ENCODE measurements at places on chromosomes 5 and 9.
A peak's percentile ranks its signal among the peaks of the same experiment; 100 is the strongest.

- DNase-seq, result no peak
Observed at GRCh38 chr9:18238254-18238653, 235.7 kb upstream of the ADAMTSL1 start.

DNA sequence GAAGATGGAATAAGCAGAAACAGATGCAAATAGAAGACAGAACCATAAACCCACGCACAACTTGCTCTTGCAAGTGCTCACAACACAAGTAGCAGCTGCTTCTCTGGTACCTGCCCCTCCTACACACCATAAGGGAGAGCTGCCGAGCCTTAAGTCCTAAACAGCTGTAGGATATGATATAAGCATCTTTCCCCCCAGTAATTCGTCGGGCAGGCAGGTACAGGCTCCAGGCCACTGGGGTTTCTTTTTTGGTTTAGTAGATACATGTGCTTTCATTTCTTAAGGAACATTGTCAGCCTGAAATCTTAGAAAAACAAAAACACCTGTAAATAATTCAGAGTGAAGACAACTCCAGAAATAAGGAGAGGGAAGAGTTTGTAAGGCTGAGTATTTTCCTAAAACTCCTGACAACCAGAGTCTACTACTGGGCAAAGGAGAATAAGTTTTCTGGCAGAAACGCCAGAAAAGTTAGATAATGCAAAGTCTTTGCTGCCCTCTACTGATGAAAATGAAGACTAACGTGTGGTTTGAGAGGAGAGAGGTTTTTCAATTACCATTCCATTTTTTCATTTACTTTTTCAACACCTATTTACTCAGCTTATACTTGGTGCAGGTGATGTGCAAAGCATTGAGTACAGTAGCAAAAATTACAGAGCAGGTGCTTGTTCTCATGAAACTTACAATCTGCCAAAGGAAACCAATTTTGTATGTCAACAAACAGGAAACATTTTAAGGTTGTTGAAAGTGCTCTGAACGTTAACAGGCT lies 20.1 kb upstream of the TCERG1 start:
- peak; percentile 46 for DNase-seq

- DNase-seq, result no peak
Observed at GRCh38 chr5:54616031-54616430, 98.5 kb downstream of the SNX18 start.

- no peak for DNase-seq
Observed at GRCh38 chr5:171168171-171168570, 140.9 kb upstream of the TLX3 start.

- DNase-seq, result peak; percentile 22
Observed at GRCh38 chr5:94223235-94223634, 395.2 kb downstream of the KIAA0825 start.

DNA sequence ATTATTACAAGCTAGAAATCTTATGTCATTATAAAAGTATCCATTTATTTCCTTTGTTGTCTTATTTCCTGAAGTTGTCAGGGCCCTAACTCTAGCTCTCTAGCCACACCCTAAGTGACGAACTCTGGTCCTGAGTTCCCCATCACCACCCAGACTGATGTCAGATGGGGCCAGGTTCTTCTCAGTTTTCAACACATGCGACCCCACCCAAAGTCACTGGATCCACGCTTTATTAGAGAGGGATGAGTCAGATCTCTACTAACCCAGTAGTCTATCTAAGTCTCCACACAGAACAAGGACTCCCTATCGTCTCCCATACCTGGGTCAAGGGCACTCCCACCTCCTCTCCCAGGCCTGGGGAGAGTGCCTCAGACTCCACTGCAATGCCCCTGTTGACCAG lies 6.8 kb upstream of the FEM1C start:
- no peak for DNase-seq

DNA sequence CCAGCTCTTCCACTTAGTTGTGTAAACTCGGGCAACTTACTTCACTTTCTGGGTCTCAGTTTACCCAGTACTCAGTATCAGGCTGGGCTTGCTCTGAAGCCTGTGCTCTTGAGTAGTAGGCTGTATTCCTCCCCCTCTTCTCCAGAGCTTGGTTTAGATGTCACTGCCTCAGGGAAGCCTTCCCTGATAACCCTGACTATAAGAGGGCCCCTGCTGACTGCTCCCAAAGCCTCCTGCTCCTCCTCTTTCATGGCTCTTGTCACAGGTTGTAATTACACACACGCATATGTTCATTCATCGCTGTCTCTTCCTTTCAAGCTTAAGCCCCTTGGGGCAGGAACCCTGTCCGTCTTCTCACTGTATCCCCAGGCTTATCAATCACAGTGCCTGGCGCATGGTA lies 140.2 kb downstream of the RGS3 start:
- no peak for DNase-seq

DNA sequence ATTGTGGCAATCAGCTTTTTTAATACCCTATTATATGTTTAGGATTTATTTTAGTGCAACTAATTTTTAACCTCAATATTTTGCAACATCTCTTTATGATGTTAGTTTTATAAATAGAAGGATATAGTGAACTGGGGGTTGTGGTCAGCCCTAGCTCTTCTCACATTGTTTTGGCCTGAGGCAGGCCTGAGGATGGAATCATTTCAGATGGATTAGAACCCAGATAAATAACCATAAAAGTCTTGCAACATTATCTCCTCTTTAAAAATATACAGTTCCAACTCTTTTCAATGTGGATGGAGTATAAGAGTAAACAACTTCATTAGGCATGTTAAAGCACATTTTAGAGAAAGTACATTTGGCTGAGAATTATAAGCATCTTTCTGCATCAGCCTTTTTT lies 522.7 kb downstream of the NR2F1-AS1 start:
- no peak for DNase-seq

GRCh38 chr9:121029469-121029868 lies 20.6 kb downstream of the C5 start:
- DNase-seq, result no peak

DNA sequence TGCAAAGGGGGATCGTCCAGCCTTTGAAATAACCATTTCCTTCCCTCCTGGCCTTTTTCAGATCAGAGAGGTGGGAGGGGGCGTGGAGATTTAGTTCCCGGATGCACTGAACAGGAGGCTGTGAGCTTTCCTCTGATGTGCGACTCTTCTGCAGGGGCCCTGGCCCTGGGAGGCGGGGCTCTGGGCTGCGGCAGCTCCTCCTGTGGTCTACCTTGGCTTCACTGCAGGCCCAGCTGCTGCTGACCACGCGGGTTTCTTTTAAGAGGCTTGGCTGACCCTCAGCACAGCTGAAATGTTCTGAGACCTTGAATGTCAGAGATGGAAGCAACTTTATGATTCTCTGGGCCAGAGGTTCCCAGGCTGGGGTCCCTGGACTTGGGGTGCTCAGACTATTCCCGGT lies 27.0 kb upstream of the COL15A1 start:
- DNase-seq, result no peak

- DNase-seq, result no peak
Observed at GRCh38 chr5:63686181-63686580, 276.1 kb downstream of the HTR1A start.

GRCh38 chr5:160390787-160391696 lies 8.8 kb downstream of the FAM200C start:
- DNase-seq, result peak; percentile 27

GRCh38 chr9:86707932-86708510 lies 239.3 kb downstream of the GAS1 start:
- no peak for DNase-seq

DNA sequence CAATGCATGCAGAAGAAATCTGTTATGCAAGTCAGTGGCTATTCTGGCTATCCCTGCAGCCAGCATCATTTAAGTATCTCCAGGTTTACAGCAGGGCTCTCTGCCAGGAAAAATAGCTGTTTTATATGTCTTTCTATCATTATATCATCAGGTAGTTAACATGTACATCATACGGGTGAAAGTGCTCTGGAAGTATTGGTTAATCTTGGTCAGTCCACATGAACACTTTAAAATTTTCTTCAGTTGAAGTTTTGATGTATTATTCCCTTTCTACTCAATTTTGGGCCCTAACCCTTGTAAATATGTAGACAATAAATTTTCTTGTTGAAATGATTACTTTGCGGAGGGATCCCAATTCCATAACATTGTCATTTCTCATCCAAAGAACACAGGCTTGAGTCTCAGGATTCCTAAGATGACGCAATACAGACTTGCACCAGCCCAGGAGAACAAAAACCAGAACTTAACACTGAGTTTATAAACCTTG lies 67.5 kb downstream of the SEMA6A start:
- DNase-seq, result no peak

- DNase-seq, result no peak
Observed at GRCh38 chr9:123335193-123335985, 20.6 kb upstream of the CRB2 start.

DNA sequence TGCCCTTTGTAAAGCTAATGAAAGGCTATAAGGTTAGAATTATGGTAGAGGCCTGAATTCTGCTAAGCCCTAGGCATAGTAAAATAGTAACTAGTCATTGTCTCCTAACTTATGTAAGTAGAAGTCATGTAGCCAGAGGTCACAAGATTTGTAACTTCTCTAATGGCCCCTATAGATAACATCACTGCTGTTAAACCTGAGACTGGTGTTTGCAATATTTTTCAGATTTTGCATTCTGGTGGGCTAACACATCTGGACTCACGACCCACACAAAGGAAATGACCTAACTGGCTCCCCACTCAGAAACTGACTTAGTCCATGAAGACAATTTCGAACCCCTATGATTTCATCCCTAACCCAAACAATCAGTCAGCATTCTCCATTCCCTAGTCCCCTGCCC lies 37.2 kb upstream of the TTC39B start:
- DNase-seq, result no peak

Measured in activated CD4-positive, alpha-beta T cell treated with anti-CD3 and anti-CD28 coated beads, Interleukin-2, Interleukin-4, amounts not matched to agents 100 ng/mL and 50 ng/mL, durations not matched to agents 16 hours and 8 hours (primary cell).